NCI-H2081 (cell line): ENCODE measurements at places on chromosomes 6 and 20.

- no peak for DNase-seq
Measured at GRCh38 chr6:36285187-36285671, 15.4 kb downstream of the PNPLA1 start.

DNA sequence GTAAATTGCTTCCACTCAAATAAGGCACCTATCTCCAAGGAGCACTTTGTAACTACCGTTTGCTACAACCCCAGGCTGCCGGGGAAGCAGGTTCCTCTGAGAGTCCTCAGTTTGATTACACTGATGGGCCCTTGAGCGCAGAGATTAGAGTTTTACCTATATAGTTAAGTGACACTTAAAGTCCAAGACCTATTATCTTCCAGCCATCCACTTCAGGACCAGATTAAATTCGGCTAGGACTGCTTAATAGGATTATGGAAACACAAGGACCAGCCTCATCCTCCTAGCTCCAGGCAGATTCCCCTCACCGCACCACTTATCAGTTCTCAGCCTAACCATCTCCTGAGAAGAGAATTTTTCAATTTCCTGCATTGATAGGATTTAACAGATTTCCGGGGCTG lies 64.7 kb upstream of the TIAM2 start:
- no peak for DNase-seq

DNA sequence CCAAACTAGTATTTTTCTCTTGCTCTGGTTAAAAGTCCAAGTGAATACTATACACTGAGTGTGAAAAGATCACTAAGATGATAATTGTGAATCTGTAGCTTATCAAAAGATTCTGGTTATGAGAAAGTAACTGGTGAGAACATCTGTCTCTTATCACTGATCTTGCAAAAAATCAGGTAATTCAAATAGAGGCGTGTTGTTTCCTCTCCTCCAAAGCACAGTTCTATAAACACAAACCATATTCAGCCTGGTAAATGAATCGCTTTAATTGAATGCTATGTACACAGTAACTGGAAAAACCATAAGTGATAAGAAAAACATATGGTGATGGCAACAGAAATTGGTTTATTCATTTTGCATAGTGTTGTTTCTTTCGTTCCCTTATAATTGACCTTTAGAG lies 161.0 kb downstream of the RALGAPA2 start:
- DNase-seq: peak; percentile 90

DNA sequence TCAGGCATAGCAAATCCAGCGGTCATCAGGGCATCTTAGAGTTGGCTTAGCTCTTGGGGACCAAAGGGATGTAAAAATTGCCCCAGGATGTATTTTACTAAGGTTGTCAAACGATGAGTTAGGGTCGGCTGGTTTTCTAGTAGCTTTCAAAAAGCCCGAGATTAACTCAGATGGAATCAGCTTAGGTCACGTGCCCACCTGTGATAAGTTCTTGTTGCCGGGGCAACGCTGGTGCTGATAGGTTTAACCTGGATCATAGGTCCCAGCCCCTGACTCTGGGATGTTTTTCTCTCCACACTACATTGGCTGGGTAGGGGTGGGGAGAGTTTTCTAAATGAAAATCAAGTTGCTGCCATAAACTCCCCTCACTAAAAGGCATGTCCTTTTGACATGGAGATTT lies 257.3 kb upstream of the SULF2 start:
- no peak for DNase-seq

DNA sequence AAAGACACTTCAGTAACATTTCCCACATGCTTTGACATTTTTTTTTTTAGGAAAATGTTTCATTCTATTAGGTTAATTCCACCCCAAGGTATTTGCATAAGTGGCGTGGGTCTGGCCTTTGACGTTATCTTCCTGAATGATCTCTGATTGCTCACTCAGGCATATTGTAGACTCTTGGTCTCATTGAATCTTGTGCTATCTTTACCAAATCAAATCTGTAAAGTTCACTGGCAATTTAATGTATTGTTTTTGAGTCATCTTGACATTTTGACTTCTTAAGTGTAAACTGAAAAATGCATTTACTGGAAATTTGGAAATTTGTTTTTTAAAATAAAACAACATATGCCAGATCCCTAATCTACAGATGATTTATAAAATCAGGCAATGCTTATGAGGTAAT lies 16.0 kb upstream of the VIP start:
- DNase-seq: no peak

GRCh38 chr6:143127941-143128680 lies 67.4 kb downstream of the AIG1 start:
- no peak for DNase-seq

GRCh38 chr6:133681891-133682290 lies 207.0 kb upstream of the TCF21 start:
- no peak for DNase-seq

GRCh38 chr6:34602318-34603111 lies 46.4 kb upstream of the SPDEF start:
- DNase-seq: peak; percentile 93

- DNase-seq: no peak
Measured at GRCh38 chr20:46324960-46325703, 16.8 kb upstream of the CDH22 start.

- DNase-seq: no peak
Measured at GRCh38 chr20:8860011-8860495, 208.8 kb upstream of the PLCB4 start.

- no peak for DNase-seq
Measured at GRCh38 chr6:44129841-44130322, 2.5 kb downstream of the TMEM63B start.

DNA sequence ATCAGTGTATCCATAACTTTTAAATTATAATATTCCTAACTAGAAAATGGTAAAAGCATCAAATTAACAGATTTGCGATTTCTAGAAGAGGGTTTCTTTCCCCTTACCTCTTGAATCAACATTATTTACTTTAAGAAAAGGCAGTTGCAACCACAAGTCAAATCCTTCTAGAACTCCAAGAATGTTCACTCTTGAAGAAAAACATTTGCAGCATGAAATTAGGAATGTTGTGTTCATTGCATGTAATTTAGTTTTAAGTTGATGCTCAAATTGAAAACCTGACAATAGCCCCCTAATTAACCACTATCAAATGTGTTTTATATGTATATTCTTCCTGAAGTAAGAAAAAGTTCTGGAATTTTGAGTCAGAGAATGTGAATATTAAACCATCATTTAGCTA lies 2.3 kb upstream of the REV3L start:
- DNase-seq: no peak

DNA sequence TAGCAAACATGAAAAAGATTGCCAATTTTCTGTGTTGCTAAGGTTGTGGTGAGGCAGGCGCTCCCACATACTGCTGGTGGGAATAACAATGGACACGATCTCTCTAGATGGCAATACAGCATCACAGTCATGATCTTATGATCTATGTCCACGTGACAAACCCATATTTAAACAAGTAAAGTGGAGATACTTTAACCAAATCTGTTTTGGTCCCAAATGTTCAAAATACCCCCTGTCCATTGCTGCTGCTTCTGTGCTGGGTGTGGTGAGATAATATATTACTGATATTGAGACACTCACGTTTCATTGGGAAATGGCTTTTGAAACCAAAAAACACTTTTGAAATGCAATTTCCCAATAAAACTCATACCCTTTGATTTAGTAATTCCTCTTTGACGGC lies 23.0 kb downstream of the SIRPD start:
- DNase-seq: no peak

DNA sequence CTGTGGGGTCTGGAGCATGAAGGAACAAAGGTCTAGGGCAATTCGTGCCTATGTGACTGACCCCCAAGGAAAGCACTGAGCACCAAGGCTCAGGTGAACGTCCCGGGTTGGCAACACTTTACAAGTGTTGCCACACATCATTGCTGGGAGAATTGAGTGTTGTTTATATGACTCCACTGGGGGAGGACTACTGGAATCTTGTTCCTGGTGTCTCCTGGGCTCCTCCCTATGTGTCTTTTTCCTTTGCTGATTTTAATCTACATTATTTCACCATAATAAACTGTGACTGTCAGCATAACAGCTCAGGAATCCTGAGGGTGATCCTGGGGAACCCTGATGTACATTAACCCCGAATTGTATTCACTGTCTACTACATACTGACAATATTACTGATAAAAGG lies 207.7 kb upstream of the BMP2 start:
- DNase-seq: no peak

DNA sequence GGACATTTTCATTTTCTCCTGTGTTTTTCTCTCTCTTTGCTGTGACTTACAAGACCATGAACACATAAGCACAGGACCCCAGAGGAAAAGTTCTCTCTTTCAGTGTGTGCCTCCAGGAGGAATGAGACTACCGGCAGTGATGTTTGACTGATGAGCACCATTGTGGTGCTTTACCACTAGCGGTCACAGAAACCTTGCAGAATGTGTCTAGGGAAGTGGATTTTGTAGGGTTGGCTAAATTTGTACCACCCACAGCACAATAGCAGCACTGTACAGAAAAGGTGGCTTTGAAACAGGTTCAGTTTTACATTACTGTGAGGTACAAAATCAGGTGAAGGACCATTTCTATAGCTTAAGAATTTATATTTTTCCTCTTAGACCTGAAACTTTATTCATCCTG lies 301.9 kb upstream of the SUPT3H start:
- no peak for DNase-seq

GRCh38 chr20:35947489-35947888 lies 6.8 kb downstream of the SCAND1 start:
- no peak for DNase-seq

GRCh38 chr20:56368351-56369134 lies 9.8 kb downstream of the FAM210B start:
- no peak for DNase-seq

- DNase-seq: no peak
Measured at GRCh38 chr6:86936834-86937218, 502 bp upstream of the HTR1E start.

GRCh38 chr20:50777373-50777772 lies 17.5 kb upstream of the BCAS4 start:
- no peak for DNase-seq

- no peak for DNase-seq
Measured at GRCh38 chr6:123655521-123656306, 19.0 kb upstream of the TRDN start.

DNA sequence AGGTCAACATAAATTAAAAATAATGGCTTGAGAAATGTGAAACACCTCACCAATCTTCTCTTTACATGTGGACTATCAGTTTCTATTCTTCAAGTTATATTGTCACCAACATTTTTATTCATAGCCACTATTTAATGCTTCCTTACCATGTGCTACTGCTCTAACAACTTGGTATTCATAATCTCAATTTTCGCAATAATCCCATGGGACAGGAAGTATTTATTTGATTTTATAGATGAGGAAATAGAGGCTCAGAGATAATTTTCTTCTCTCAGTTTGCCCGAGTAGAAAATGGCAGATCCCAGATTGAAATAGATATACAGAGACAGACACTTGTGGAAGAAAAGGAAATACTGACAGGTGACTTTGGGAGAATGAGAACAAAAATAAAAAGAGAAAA lies 66.6 kb downstream of the FAM83B start:
- DNase-seq: no peak

DNA sequence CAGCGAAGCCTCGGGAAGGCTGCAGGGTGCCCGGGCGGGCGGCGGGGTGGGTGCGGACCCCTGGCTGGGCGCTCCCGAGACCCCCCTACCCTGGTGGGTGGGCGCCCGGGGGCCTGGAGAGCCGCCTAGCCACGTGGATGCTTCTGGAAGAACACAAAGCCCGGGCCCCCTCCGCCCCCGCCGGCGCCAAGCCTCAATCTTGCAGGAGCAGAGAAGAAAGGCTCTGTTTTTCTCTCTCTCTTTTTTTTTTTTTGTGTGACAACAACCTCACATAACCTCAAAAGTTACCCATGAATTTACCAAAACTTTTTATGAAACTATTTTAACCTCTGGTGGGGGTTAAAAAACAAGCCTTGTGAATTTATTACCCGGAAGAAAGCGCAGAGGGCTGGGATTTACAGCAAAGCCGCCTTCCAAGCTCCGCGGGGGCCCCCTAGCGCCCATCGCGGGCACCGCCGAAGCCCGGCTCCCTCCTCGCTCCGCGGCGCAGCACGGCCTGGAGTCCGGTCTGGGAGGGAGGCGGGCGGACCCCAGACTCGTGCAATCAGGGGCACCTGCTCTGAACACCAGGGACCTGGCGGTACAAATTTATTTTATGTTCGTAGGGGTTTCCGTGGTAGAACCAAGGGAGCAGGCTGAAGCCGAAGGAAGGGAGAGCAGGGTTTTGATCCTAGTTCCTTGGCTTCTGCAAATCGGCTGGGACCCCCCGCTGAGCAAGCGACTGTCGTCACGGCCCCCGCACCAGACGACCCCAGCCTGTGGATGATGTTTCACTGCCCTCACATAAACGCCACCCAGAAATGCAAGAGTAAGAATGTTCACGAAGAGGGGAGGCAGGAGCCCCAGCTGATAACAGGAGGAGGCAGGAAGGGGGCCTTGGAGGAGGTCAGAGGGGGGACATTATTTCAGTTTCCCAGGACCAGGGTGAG lies 58.9 kb downstream of the ZNF831 start:
- DNase-seq: peak; percentile 62

DNA sequence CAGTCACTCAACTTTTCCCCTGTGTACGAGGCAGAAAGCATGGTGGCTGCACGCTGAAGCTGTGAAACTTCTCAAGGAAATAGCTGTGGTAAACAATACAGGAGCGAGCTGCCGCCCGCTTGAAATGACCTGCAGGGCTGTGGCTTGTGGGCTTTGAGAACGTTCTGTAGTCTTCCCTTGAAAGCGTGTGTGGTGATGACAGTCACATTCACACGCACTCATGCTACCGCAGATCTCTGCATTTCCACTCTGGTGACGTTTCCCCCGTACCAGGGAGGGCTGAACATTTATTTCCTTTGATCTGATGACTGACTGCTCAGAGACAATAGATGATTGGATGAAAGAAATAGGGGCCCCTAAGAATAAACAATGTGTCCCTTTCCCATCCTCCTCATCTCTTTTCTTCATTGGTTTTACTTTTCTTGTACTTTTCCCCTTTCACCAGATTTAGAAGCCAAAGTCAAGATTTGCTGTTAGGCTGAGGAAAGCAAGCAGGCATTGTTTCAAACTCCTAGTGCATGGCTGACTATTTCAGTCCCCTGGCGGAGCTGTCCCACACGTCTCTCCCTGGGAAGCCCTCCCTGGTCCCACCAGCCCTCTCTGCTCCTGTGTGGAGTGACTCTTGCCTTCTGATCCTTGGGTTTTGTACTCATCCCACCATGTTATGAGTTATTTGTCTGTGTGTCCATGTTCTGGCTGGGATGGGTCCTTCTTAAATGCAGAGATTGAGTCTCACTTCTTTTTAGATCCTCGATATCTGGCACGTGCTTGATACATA lies 3.9 kb downstream of the SYTL3 start:
- DNase-seq: no peak

- no peak for DNase-seq
Measured at GRCh38 chr20:60034231-60035110, 76.2 kb downstream of the CDH26 start.

GRCh38 chr6:79608334-79609224 lies 22.6 kb upstream of the SH3BGRL2 start:
- DNase-seq: no peak

DNA sequence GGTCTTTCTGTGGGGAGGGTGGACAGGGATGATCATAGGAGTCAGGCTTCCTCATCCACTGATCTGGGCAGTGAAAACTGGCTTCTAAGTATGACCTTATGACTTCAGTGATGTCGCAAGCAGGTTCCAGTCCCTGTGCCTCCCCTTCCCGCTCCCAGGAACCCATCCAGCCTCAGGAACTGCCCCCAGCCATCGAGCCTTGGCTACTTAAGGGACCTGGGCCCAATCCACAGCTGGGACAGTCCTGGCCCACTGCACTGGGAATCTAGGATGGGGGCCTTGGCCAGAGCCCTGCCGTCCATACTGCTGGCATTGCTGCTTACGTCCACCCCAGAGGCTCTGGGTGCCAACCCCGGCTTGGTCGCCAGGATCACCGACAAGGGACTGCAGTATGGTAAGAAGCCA lies at the start of gene LBP:
LBP (plus strand) TSS at position 236 of the 405 bp plus-strand sequence; CDS start at position 271, 35 bp downstream.
- DNase-seq: no peak

GRCh38 chr6:5851261-5851757 lies 155.4 kb downstream of the NRN1 start:
- no peak for DNase-seq
